ENCODE measurements at places on chromosomes 2 and 18.
A peak's percentile ranks its signal among the peaks of the same experiment; 100 is the strongest.

GRCh38 chr2:102726128-102727087 is 35.4 kb upstream of the TMEM182 start:
- no peak for DNase-seq

DNA sequence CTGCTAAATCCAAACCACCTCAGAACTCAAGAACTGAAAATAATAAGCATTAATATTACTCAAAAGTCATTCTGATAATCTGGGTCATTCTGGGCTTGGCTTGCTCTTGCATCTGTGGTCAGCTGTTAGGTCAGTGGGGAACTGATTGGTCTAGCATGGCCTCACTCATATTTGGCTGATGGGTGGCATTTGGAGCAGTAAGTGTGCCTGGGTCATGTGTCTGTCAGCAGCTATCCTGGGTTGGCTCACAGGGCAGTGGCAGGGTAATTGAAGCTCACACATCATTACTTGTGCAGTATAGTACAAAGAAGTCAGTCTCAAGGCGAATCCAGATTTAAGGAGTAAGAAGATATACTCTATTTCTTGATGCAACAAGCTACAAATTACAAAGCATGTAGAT is 9.6 kb downstream of the RPL37A start:
- DNase-seq, result no peak

DNA sequence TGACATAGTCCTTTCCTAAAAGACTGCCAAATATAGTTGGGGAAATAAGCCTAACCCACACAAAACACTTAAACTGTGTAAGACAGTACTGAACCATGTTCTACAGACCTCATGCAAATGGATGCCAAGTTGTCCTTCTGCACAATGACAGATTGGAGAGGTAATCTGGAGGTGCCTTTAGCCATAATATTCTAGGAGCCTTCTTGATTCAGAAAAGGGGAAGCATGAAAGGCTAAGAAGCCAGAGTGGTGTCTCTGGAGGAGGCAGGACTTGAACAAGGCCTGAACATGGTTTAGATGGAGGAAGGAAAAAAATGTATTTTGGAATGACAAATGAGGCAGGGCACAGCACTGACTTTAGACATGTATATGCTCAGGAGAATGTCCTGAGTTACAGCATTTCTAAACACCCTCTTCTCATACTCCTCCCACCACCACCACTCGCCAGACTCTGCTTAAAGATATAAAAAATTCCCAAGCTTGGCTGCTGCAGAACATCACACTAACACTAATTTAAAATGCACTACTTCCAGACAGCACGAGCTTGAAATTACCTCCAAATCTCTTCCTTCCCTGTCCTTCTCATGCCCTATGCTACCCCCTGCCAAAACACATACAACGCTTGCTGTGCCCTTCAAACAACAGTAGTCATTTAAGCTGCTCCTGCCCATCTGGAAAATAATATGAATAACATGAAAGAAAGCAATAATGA is 110.4 kb downstream of the ANKRD44 start:
- DNase-seq, result no peak

DNA sequence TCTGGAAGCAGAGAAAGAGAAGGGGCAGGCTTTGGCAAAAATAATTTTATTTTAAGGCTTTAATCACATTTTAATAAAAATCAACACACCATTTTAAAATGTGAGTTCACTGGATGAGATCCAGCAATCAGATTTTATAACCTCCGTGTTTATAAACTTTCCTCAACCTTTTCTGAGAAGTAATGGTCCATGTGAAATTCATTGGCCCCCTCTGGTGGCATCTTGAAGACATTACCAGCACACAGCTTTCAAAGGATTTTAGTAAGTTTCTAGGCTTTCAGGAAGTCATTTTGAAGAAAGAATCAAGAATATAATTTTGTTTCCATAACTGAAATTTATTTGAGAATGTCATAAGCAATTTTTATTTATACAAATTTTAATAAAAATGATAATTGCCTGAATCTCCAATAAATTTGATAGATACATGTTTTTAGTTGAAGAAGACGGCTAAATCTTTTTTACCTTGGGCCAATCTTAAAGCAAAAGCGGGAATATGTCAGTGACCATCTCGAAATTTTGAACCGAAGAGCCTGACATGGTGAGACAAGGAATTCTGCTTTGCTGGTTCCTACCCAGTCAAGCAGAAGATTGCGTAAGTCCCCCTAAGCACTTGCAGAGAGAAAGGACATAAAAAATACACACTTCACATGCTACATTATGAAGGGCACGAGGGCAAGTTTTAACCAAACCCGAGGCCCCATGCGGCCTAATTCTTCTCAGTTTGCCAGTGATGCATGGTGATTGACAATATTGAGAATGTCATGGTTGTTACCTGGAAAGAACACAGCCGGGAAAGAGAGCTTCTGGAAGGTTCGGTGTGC is 128.4 kb upstream of the CBLN2 start:
- DNase-seq, result no peak

- no peak for DNase-seq
Observed at GRCh38 chr18:9108911-9109310, 6.4 kb downstream of the NDUFV2 start.

DNA sequence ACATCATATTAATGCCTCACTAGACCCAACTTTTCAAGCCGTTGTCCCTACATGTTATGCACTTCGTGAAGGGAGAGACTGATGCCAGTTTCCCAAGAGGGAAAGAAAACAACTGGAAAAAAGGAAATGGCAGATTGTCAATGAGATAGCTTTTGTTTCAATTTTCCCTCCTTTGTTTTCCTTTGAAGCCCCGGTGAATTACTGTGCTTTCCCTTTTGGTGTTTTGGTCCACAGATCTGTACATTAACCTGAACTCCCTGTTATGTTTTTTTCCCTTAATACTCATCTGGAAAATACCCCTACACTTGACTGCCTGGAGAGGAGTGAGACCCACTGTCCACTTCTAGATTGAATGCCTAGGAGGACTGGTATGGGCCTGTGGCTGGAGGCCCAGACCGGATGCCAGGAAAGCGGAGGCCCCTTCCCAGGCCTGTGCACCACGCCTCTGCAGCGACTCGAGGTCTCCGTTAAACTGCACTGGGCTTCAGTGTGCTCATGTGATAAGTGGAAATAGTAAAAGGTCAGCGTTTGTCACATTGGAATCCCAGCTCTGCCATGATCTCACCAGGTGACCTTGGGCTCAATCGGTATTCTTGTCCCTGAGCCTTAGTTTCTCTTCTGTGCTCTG is 106.4 kb downstream of the GATA6 start:
- no peak for DNase-seq

DNA sequence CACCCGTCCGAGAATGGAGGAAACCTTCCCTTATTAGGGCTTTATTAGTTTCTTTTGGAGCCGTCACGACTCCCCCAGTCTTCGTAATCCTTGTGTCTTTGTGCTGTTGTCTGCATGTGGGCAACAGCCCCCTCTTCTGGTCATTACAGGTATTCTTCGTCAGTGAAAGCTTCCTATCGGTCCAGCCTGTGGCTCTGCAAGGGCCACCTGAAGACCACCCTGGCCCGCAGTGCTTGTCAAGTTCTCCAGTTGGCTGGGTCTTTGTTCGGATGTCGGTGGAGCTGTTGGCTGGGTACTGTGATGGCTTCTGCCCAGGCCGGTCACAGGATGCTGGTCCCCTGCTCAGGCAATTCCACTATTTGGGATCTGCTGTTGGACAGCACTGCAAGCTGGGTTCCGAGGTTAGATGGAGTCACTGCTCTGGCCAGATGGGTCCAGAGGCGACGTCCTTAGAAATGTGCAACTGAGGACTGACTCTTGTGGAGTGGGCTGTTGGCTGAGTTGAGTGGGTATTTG is 19.2 kb downstream of the E2F6 start:
- peak; percentile 49 for DNase-seq

DNA sequence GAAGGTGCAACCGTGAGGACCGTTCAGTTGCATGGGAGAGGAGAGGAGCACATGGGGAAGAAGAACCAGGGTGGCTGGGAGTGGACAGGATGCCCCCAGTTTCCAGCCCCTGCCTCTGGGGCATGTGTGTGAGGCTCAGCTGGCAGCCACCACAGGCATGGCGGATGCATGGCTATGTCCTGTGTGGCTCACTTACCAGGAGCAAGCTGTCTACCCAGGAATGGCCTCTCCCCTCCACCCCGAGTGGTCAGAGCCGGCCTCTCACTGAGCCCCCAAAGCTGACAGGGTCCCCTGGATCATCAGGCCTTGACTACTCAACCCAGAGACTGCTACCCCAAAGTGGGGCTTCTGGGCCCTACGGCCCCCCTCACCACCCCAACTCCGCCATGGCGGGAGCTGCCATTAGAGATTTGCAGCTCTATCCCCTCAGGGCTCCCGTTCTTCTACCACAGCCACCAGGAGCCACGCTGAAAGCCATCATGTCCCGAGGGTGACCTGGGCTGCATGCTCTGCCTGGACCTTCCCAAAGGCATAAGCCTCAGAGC is 65.3 kb downstream of the RHOB start:
- DNase-seq, result no peak

DNA sequence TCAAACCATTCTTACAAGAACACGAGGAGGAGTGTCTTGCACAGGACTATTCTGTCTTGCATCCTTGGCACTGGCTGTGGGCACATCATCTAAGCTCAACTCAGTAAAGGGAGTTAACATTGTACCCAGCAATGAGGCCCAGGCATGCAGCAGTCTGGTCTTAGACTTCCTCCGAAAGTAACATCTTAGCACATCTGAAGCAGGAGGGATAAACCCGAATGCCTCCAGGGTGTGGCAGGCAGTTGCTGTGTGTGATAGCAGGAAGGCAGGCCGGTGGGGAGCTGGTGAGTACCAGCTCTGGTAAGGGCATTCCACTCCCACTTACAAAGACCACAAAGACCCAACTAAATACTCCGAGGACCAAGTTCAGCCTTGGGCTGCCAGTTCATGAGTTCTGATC is 206.3 kb downstream of the TSN start:
- DNase-seq, result no peak

DNA sequence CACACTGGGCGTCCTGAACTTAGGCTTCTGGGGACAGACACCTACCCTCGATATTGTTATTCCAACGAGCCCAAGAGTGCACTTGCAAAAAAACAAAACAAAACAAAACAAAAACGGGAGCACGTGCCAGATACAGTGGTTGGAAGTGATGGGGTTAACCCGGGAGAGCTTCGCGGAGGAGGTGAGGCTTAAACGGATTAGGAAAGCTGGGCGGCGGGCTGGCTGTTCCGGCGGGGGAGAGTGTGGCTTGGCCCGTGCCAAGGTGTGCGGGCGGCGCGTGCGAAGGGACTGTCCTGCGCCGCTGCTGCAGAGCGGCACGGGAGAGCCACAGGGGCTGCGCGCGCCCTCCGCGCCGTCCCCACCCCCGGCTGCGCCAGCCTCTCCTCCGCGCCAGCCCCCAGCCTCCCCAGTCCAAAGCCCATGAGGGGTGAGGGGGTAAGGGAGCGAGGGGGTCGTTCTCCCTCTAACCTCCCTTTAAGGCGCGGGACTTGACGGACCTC is 1.5 kb upstream of the SLC30A3 start:
- DNase-seq, result no peak

GRCh38 chr2:122358729-122359128 is 603.3 kb downstream of the TSN start:
- DNase-seq, result no peak

DNA sequence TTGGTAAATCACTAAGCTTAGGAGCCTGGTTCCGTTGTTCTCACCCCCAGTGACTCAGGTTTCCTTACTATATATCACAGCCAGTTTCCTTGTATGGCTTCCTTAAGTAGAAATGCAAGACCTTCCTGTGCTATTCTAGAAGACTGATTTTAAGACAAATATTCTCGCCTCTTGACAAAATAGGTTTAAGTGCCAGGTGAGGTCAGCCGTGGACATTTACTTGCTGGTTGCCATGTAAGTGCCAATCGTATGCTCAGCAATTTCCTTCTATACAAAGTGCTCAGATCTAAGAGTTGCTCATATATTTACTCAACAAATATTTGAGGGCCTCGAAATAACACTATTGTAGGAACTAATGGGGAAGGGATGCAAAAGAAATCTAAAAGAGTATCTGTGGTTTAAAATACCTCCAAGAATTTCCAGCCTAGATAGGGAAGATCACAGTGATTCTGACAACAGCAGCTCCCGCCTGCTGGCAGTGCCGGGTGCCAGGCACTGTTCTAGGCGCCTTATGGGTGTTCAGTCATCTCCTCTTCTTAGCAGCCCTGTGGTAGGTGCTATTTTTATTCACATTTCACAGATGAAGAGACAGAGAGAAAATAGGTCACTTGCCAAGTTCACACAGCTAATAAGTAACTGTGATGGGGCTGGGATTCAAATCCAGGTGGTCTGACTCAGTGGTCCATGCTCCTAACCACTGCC is 95.3 kb upstream of the B3GNT7 start:
- DNase-seq, result no peak
